ENCODE measurements at places on chromosomes 3 and 15.

- DNase-seq, result no peak
These were observed 50.6 kb downstream of the B3GNT5 start for GRCh38 chr3:183303690-183304089.

GRCh38 chr3:51380601-51381332, 4.3 kb upstream of the MANF start:
- no peak for DNase-seq

- no peak for DNase-seq
These were observed 191.6 kb upstream of the MEIS2 start for GRCh38 chr15:37291920-37292319.

DNA sequence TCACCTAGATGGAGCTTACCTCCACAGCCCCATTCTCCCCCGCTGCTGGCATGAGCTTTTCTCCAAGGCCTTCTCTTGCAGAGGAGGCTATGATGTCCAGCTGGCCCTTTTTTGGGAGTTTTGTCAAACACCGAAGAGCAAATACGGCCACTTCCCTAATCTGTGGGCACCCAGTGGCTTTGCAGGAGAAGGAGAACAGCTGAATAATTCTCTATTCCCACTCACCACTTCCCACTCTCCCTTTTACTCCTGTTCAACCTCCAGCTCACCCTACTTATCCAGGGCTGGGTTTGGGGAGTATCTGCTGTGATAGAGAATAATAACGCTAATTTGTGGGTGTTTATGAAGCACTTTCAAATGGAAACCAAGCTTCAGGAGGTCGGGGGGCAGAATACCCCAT, 93.0 kb downstream of the AAGAB start:
- DNase-seq, result no peak

GRCh38 chr15:100714749-100715342, 112.5 kb downstream of the ASB7 start:
- DNase-seq, result no peak

DNA sequence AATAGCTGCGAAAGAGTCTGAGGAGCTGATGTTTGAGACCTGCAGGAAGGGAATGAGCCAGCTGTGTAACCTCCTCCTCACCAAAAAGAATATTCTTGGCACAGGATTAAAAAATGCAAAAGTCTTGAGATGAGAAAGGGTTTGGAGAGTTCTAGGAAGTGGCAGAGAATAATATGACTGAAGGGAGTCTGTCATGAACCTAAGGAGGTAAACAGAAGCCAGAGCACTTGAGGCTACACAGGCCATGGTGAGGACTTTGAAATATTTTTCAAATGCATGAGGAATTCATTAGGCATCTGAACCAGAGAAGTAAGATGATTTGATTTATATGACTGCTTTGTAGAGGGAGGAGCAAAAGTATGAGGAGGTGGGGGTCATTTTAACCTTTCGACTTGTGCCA, 347.8 kb downstream of the EPHA3 start:
- DNase-seq, result no peak

- DNase-seq, result no peak
These were observed 53.7 kb downstream of the PIK3CB start for GRCh38 chr3:138781012-138781470.

- no peak for DNase-seq
These were observed 123.6 kb downstream of the SLC25A26 start for GRCh38 chr3:66344391-66344811.

DNA sequence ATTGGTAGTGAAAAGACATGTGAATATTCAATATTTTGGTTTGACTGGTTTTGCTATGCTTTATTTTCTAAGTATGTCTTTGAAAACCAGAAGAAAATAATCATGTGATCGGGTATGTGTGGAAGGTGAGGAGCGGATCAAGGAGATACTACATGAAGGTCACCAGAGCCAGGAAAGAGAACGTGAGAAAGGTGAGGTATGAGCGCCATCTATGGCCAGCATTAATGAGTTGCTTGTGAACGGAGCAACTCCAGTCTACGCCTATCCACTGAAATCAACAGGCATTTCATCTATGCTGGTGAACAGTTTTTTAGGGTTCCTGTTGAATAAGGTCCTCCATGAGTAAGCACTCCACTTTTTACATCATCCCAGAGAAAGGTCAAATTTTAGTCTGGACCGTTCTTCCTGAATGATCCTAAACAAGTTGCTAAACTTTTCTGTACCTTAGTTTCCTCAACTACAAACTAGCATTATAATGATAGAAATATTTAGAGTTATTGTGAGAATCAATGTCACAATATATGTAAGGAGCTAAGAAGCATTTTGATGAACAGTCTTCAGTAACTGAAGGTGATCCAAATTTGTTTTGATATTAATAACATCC, 1435.2 kb upstream of the CADM2 start:
- DNase-seq, result peak; percentile 69

- DNase-seq, result no peak
These were observed 495 bp upstream of the COL7A1 start for GRCh38 chr3:48595526-48596121.

DNA sequence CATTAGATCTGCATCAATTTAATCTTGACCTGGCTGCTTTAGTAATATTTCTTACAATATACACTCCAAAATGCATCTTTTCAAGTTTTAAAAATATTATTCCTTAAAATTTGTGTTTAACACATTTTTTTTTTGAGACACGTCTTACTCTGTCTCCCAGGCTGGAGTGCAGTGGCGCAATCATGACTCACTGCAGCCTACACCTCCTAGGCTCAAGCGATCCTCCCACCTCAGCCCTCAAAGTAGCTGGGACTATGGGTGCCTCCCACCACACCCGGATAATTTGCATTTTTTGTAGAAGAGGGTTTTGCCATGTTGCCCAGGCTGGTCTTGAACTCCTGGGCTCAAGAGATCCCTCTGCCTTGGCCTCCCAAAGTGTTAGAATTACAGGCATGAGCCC, 73.6 kb downstream of the ETV5 start:
- DNase-seq, result no peak

GRCh38 chr3:168322941-168323340, 227.2 kb upstream of the GOLIM4 start:
- DNase-seq, result no peak

- no peak for DNase-seq
These were observed 110.0 kb downstream of the FHIT start for GRCh38 chr3:61141227-61141626.

GRCh38 chr15:66842710-66843441, 140.8 kb downstream of the SMAD6 start:
- peak; percentile 21 for DNase-seq

DNA sequence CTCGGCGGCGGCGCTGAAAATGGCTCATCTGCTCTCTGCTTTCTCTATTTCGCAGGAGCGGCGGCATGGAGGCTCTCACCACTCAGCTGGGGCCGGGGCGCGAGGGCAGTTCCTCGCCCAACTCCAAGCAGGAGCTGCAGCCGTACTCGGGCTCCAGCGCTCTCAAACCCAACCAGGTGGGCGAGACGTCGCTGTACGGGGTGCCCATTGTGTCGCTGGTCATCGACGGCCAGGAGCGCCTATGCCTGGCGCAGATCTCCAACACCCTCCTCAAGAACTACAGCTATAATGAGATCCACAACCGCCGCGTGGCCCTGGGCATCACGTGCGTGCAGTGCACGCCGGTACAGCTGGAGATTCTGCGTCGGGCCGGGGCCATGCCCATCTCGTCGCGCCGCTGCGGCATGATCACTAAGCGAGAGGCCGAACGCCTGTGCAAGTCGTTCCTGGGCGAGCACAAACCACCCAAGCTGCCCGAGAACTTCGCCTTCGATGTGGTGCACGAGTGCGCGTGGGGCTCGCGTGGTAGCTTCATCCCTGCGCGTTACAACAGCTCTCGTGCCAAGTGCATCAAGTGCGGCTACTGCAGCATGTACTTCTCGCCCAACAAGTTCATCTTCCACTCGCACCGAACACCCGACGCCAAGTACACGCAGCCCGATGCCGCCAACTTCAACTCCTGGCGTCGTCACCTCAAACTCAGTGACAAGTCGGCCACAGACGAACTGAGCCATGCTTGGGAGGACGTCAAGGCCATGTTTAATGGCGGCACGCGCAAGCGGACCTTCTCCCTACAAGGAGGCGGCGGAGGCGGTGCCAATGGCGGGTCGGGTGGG, 790 bp downstream of the SKOR1 start:
- DNase-seq, result no peak

- peak; percentile 71 for DNase-seq
These were observed at the start of gene PLXNB1 for GRCh38 chr3:48429960-48430707. TSS of gene PLXNB1 (minus strand) at chr3:48430086. CDS start at chr3:48424611, 5,475 bp downstream.

- DNase-seq, result no peak
These were observed 6.4 kb downstream of the C3orf52 start for GRCh38 chr3:112092496-112093179.

- no peak for DNase-seq
These were observed 1.4 kb downstream of the GYG1 start for GRCh38 chr3:148992635-148993255.

GRCh38 chr3:72082186-72082715, 297.3 kb upstream of the PROK2 start:
- DNase-seq, result no peak

DNA sequence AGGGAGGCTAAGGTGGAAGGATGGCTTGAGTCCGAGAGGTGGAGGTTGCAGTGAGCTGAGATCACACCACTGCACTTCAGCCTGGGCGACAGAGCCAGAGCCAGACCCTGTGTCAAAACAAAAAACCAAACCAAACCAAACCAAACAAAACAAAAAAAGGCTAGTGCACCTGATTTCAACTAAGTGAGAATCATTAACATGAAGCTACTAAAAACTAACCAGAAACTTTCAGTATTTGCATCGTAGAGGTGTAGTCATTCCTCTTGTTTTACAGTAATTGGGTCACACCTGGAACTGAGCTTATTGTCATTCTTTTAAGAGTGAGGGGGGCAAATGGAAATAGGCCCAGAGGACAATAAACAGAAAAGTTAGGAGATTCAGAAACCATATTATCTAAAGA, 58.5 kb downstream of the ST6GAL1 start:
- no peak for DNase-seq

DNA sequence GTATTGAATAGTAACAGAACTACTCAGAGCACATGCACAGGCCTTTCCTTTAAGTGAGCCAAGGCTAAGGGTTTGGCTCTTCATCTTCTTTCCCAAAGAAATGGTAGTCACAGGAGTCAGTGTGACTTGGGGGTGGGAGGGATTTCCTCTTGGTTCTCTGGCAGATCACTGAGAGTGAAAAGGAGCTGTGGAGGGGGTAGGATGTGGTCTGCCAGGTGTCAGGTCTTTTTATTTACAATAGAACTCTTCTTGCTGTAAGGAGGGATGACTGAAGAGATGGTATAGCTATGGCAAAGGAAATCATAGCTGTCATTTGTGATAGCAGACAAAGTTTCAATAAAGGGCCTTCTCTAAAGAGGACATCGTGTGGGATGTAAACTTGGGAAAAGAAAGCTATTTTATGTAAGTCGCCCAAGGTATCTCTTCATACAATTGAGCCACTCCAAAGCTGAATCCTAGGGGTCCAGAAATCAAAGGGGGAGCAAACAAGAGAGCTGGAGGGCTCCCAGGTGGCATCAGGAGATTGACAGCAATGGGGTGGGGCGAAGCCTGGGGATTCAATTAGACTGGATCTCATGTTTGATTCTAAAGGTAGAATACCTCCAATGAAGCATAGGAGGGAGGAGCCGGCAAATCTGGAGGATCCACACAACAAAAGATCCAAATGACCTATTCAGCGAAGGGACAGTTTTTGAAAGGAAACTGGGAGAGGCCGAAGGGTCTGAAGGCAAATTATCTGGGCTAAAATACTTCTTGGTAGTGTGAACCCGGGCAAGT, 20.0 kb upstream of the CHD2 start:
- DNase-seq, result no peak

- DNase-seq, result no peak
These were observed 328.3 kb downstream of the THSD4 start for GRCh38 chr15:71443538-71443937.

- no peak for DNase-seq
These were observed 17.0 kb downstream of the CLK3 start for GRCh38 chr15:74632601-74633000.

GRCh38 chr3:46895204-46895660, 17.7 kb downstream of the PTH1R start:
- DNase-seq, result peak; percentile 17

- DNase-seq, result no peak
These were observed 62.2 kb downstream of the ATP10A start for GRCh38 chr15:25800761-25801515.

GRCh38 chr15:74383695-74384565, 16.5 kb upstream of the CYP11A1 start:
- DNase-seq, result no peak

- DNase-seq, result no peak
These were observed 31.3 kb upstream of the EBLN2 start for GRCh38 chr3:73030073-73030597.

DNA sequence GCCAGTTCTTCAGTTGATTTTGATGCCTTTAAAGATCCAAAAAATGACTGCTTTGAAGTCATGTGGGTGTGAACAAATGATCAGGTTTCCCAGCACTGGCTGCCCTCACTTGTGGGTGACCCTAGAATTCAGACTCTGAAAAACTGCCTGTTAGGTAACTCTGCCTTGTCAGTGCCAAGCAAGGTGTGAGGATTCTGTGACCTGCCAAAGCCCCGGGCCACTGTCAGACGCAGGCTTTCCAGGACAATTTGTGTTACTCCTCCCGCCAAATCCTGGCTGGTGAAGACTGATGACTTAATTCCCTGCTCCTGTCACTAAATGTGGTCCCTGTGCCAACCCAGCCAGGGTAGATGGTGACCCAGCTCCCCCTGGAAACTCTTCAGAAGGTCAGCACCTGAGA, 99.2 kb upstream of the PSMD6 start:
- no peak for DNase-seq

GRCh38 chr3:50436114-50436674, 67.2 kb downstream of the CACNA2D2 start:
- peak; percentile 18 for DNase-seq

DNA sequence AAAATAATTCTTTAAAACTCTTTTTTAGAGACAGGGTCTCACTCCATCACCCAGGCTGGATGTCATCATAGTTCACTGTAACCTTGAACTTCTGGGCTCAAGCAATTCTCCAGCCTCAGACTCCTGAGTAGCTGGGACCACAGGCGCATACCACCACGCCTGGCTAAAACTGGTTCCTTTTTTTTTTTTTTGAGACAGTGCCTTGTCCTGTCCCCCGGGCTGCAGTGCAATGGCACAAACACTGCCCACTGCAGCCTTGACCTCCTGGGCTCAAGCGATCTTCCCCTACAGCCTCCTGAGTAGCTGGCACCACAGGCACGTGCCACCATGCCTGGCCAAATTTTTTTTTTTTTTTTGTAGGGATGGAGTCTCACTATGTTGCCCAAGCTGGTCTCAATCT, 23.7 kb upstream of the FURIN start:
- no peak for DNase-seq

All from NCI-H1092 treated with DMSO at 0.1 percent for 48 hours (cell line).